ENCODE measurements at places on chromosomes 6 and 20. TPM values are rescaled to one million over a fixed set of nuclear protein-coding genes. Genes with fewer than 3 reads are reported as not detected.

The LZTS3 gene
- total RNA-seq = 0.56 TPM

The SLC25A27 gene
- 1.0 TPM for total RNA-seq

The SYTL3 gene
- 246 TPM for total RNA-seq

The TRAPPC3L gene
- not detected for total RNA-seq

The HUS1B gene
- total RNA-seq = 7.8 TPM

The PRL gene
- total RNA-seq = not detected

The CTCFL gene
- total RNA-seq = not detected

The JAG1 gene
- total RNA-seq = 0.28 TPM

The GPLD1 gene
- 0.81 TPM for total RNA-seq

The OPN5 gene
- not detected for total RNA-seq

The PPP1R14C gene
- not detected for total RNA-seq

The FAM229B gene
- 2.7 TPM for total RNA-seq
